GM18507 (cell line): ENCODE measurements at places on chromosomes 6 and 20.

- no peak for DNase-seq
Observed at GRCh38 chr6:40599555-40599954, 12.4 kb upstream of the LRFN2 start.

DNA sequence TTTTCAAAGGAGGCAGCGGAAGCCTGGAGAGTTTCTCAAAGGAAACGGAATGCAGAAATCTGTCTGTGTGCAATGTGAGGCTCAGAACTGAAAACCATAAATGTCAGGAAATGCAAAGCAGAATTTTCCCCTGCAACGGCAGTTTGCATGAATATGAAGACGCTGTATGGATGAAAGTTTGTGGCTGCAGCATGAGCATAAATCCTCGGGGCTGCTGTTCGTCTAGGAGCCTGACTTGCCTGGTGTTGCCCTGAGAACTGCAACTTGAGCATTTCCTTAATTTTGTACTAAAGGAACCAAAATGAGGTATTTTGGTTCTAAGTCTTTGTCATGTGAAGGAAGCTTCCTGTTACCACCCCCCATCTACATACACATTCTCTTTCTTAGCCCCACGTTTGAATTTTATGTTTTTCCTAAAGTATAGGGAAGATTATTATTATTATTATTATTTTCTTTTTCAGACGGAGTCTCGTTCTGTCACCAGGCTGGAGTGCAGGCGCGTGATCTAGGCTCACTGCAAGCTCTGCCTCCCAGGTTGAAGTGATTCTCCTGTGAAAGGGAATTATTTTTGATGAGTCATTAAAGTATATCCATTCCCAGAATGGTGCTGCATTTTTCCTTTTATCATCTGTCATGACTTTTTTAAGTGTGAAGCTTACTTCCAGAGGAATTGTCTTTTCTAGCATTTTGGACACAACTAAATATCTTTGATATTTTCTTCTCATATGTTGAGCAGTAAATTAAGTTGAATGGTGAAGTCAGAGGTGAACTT, 33.1 kb downstream of the MTHFD1L start:
- DNase-seq: no peak

GRCh38 chr6:49506569-49507111, 6.9 kb downstream of the GLYATL3 start:
- DNase-seq: no peak

DNA sequence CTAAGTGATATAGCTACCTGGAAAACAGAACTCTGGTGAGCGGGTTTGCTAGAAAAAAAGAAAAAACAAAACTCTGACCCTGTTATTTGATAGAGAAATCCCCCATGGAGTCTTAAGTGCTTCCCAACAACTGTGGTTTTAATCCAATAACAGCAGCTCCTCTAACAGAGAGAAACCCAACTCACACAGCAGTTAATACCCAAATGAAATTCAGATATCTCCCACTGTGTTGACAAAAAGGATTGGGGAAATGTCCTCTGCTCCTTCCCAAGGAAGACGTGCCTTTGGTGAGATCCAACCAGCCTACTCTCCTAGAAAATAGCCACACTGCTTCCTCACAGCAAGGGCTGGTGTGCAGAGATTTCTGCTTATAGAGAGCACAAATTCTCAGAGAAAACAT, 200.4 kb upstream of the FBXL4 start:
- DNase-seq: no peak

GRCh38 chr20:40636486-40636885, 52.5 kb downstream of the MAFB start:
- DNase-seq: no peak
